ENCODE measurements at places on chromosomes 1 and 21.

- no peak for DNase-seq
Measured at GRCh38 chr1:119829625-119830024, 18.4 kb upstream of the REG4 start.

DNA sequence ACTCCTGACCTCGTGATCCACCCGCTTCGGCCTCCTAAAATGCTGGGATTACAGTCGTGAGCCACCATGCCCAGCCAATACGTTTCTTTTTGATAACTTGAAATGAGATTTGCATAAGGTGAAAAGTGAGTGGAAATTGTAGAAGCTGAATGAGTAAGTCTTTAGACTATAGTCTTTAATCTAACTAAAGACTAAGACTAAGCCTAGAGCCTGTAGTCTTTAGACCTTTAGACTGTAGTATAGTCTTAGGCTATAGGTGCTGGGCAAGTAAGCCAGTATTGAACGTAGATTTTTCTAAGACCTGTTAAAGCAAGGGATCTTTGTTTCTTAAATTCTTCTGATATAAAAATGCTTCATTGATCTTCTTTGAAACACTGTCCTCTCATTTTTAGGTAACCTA lies 12.1 kb downstream of the PPP2R5A start:
- DNase-seq, result no peak

DNA sequence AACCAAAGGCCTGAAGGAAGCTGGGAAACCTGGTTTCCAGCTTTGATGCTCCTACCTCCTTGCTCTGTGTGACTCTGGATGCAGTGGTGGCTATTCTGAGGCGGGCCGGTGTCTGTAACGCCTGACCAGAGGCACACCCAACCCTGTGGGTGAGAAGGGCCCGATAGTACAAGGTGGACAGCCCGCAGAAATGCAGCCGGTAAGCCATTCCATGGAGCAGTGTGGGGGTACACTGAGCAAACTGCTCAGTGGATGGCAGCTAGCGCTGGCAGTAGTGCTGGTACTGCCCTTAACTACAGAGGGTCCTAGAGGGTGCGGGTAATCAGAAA lies 36.0 kb downstream of the AHDC1 start:
- DNase-seq, result no peak

DNA sequence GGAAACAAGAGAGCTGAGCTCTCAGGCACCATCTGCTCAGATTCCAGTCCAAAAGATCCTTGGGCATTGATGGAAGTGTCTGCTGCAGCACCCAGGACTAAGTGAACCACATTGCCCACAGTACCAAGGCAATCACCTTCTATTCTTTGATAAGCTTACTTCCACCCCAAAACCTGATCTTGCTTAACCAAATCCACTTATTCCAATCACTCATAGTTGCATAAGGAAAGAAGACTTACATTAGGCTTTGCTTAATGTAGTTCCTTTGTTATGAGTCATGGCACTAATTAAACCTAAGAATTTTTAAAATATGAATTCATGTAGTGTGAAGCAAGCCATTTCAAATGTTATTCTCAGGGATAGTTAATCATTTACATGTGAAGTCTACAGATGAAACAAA lies 84.5 kb downstream of the UCHL5 start:
- DNase-seq, result no peak

DNA sequence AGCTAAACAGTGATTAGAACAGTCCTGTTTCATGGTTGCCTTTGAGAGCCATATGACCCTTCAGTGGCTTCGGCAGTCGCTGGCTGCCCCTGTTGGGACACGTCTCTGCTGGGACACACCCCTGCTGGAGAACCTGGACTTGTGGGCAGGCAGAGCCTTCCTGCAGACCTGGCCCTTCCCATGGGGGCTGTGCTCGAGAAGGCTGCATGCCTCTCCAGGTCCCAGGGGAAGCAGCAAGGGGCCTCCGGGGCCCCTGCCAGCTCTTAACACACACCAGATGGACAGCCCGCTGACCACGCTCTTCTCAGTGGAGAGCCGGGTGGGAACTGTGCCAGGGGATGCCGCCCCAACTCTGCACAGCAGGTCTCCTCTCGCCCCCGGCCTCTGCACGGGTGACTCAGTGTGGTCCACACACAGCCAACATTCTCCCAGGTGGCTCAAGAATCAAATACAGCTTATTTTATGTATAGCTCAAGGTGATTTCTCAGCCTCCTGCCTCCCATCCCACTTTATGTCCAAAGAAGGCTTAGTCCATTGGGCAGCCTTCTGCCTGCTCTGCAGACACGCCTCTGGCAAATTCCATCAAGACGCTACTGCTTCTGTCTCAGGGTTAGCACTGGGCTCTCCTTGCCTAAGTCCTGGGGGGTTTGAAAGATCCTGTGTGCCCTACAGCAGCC lies 450.8 kb downstream of the KIF26B start:
- DNase-seq, result no peak

DNA sequence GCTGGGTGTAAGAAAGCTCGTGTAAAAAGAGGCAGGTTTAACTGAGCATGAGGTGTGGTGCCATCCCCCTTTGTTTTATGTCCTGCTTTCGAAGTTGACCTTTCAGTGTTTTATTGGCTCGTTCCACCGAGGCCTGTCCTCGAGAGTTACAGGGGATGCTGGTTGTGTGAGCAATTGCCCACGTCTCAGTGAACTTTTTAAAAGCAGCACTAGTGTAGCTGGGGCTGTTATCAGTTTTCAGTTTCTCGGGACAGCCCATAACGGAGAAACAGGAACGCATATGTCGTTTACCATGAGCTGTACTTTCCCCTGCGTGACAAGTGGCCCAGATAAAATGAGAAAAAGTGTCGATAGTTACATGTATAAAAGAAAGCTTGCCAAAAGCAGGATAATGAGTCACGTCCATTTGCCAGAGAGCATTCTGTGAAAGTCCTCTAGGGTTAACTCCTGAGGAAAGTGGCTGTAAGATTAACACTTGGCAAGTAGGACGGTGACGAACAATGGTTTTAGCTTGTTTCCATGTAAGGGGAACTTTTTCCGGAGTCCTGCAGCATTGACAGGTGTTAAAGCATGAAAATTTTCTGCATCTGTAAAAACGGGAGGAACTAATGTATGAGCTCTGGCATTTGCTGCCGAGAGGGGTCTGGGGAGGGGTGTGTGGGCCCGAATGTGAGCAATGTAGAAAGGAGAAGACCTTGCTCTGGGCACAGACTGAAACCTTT lies 7.8 kb upstream of the LRRC47 start:
- no peak for DNase-seq

- no peak for DNase-seq
Measured at GRCh38 chr1:228034954-228035837, 28.4 kb downstream of the WNT3A start.

GRCh38 chr1:95475686-95476457 lies 241.9 kb downstream of the RWDD3 start:
- no peak for DNase-seq

DNA sequence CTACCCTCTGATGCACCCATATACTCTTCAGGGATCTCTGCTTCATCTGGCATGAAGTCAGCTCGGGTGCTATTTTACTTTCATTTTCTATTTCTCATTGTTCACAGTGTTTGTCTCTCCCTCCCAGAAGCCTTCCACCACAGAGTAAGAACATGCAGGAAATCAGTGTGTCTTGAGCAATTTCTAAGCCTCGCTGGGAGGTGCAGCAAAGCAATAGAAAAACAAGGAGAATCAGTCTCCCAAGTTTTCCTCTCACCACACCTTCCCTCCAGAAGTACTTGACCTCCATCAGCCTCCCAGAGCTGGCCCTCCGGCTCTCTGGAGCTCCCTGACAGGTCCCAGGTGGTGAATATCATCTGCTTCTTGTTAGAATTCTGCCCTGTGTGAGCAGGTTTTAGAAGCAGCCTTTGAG lies 594.7 kb upstream of the CAMK1G start:
- DNase-seq, result no peak

- DNase-seq, result no peak
Measured at GRCh38 chr1:82755671-82756070, 954.9 kb downstream of the ADGRL2 start.

DNA sequence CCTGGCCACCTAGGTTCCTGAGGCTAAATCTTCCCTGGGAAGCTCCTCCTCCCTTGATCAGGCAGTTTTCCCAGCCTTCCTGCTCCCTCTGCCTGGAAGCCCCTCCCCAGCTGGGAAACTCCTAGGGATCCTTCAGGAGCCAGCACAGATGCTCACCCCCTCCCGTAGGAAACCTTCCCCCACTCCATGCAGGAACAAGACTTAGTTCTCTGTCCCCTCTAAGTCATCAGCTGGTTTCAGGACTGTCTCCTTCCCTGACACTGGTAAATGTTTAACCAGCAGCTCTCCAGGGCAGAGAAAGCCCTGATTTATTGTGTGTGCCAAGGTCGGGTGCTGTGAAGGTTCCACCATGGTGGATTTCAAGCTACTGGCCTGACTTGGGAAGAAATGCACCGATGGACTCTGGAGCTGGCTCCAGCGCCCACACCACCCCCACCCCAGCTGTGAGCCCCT lies 25.0 kb downstream of the TTC39A start:
- no peak for DNase-seq

GRCh38 chr1:150256198-150256553 lies 1.4 kb upstream of the CA14 start:
- DNase-seq, result no peak

DNA sequence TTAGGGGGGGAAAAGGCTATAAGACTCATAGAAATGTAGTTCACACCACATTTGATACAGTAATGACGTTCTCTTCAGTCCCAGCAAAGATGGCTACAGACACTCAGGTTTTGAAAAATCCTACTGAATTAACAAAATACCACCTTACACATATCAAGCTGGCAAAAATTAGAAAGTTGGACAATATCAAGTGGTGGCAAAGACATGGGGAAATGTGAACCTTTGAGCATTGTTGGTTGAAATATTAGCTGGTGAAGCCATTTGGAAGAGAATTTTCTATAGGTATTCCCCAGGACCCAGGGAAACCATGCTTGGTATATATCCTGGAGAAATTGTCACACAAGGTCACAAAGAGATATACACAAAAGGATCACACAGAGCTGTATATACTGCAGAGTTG lies 163.0 kb downstream of the ADSS2 start:
- DNase-seq, result no peak

DNA sequence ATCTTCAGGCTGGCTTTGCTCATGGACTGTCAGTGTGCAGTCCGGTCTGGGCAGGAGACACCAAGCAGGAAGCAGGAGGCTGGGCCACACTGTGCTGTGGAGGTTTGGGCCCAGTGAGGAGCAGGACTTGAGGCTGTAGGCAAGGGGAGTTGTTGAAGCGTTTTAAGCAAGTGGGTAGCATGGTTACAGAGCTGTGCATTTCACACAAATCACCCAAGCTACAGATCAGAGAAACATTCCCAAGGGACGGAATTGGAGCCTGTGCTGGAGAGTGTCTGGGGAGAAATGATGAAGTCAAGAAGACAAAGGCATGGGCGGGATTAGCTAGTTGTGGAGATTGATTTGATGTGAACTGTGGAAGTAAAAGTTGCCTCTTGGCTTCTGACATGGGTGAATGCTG lies 60.9 kb downstream of the KIF21B start:
- no peak for DNase-seq

GRCh38 chr21:45293220-45293725 lies 5.6 kb upstream of the POFUT2 start:
- no peak for DNase-seq

GRCh38 chr21:42081931-42082381 lies 10.8 kb downstream of the UMODL1 start:
- no peak for DNase-seq

- DNase-seq, result no peak
Measured at GRCh38 chr1:180881806-180882509, 30.7 kb upstream of the KIAA1614 start.

GRCh38 chr21:31289702-31290101 lies 54.4 kb downstream of the TIAM1 start:
- DNase-seq, result no peak

- DNase-seq, result no peak
Measured at GRCh38 chr1:235852887-235853286, 13.8 kb downstream of the LYST start.

DNA sequence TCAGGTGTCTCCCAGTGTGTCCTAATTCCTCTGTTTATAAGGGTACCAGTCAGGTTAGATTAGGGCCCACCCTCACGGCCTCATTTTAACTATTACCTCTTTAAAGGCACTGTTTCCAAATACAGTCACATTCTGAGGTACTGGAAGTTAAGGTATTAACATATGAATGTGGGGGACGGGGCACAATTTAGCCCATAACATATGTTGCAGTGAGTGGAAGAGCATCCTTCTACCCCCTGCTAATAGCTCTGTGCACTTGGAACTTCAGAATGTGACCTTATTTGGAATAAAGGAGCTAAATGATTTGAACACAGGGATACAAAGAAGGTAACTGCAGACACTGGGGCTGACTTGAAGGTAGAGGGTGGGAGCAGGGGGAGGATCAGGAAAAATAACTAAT lies 67.3 kb upstream of the ADGRL2 start:
- no peak for DNase-seq

All from stimulated activated naive CD8-positive, alpha-beta T cell treated with anti-CD3 and anti-CD28 coated beads, Interleukin-15, amount 100 ng/mL, for 72 hours (primary cell).